ENCODE measurements at places on chromosomes 2 and 18.

- no peak for DNase-seq
Observed at GRCh38 chr2:236731767-236732580, 162.3 kb downstream of the ACKR3 start.

DNA sequence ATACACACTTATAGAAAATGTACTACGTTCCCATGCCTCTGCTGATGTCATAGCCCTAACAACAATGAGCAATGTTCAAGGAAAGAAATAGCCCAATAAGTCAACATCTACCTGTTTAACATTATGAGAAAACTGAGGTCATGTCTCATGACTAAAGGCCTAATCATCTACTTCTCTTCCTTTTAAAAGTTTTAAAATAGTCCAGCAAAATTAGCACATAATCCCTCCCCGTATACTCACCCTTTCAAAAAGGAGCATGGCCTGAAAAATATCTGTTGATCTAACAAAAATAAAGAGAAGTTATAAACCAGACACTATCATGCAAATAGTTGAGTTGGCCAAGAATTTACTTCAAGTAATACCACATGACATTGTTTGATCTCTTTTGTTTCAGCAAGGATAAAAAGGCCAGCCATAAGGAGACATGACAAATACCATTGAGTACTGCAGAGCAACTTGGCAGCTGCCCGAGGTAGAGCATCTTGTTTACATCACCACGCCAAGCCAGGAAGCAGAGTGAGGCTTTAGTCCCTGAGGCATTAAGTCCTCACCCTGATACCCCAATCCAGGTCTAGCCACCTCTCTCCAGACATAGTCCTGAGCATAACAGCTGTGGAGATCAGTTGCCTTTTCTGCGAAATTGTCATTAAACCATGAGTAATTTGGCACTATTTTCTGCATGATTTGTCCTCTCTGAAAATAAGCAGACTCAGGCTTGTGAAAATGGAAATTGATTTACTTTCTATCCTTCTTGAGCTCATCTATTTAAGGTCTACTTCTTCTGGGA lies 137.4 kb upstream of the ETAA1 start:
- no peak for DNase-seq

GRCh38 chr2:60353863-60354262 lies 199.6 kb downstream of the BCL11A start:
- no peak for DNase-seq

GRCh38 chr2:213004197-213004821 lies 147.1 kb downstream of the IKZF2 start:
- no peak for DNase-seq

DNA sequence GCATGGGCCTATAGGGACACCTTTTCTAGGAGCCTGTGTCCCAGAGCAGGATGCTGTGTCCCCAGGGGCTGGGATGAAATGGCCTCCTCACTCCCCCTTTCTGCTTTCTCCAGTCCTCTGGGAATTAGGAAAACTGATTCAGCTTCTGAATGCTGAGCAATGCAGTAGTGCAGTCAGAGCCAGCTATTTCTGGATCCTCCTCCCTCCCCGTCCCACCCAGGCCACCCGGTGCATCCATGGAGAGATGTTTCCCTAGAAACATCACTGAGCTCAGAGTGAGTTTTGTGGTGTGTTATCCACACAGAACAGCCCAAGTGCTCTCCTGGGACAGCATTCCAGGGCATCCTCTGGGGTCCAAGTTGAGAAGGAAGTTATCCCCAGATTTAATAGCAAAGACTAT lies 125.5 kb downstream of the LOXHD1 start:
- DNase-seq, result no peak

DNA sequence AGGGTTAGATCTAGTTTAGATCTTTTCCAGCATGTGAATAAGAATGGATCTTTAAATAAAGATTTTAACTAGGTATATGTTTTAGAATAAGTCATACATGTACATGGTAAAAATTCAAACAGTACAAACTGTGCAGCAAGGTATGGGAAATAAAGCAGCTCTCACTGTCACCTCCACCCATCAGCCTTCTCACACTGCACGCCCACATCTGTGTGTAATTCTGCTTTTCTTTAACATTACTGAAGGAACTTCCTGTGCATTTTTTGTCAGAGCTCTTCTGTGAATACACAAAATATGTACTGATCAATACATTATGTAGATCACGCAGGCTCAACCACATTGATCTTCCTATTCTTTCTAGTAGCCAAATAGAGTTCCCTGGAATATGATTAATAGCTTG lies 3.4 kb downstream of the CASP8 start:
- DNase-seq, result no peak

GRCh38 chr2:167462379-167462778 lies 574.1 kb downstream of the XIRP2 start:
- no peak for DNase-seq

- no peak for DNase-seq
Observed at GRCh38 chr2:6814312-6814711, 51.4 kb downstream of the CMPK2 start.

DNA sequence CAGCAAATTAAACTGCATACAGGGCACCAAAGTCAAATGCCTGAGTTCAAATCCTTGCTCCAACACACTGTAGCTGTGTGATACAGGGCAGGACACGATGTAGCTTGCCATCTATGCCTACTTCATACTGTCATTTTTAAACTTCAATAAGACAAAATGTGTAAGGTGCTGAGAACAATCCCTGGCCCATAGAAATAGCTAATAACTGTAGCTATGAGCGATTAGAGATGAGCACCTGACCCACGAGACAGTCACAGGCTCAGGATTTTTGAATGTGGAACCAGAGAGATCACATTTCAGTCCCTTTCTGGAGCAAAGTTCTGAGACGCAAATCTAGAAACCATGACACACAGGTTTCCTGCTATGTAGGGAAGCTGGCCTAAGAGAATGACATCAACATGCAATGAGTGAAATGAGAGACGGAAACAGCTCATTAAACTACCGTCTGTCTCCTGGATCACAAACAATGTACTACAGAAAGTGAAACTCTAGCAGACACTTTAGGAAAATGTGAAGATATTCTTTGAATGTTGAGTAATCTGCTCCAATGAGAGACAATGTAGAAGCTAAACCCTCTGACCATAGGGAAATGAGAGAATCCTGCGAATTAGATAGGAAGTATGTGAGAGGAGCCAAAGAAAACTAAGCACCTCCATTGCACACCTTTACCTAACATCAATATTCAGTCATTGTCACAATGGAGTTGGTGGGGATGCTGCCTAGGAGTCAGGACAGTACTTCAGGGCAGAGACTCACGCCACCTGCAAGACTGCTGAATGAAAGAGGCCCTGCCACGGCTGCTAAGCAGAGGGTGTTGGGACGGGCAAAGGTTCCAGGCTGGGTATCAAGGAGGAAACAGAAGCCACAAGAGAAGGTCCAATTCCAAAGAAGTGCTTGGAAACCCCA lies 25.5 kb downstream of the B4GALT6 start:
- no peak for DNase-seq

DNA sequence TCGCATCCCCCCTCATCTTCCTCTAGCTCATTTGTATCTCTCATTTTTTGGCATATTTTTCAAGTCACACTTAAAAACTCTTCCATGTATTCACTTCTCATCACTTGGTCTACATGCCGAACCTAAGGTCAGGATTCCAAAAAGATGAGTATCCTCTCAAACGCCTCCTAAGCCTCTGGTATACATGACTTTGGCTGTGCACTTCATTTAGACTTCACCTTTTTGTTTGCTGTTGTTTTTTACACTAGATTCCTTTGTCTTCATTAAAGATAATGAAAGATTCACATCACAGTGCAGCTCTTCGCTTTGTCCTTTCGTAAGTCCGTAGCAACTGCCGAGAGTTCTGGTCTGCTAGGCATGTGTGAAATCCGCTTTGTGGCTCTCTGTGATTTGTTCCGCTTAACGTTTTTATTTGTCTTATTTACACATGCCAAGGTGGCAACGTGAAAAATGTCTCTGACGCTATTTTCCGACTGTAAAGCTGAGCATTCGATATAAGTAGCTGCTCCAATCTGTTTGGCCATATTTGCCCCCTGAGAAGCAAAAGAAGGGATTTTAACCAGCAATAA lies 17.7 kb downstream of the RND3 start:
- DNase-seq, result no peak

DNA sequence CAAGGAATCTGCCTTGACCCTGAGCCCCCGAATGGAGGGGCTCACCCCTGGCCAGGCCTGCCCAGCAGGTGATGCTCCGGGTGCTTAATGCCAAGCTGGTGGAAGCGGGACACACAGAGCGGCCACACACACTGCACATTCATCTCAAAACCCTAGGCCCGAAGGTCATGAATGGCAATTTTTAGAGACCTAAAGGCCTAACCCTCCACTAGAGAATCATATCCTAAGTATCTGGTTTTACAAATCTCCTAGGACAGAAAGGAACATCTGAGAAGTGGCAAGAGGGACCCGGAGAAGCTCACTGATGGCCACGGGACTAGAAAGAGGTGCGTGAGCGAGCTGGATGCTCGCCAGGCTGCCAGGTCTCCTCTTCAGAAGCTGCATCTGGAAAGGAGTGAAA lies 38.3 kb downstream of the ST3GAL5 start:
- DNase-seq, result no peak

- DNase-seq, result no peak
Observed at GRCh38 chr18:57921708-57922107, 118.6 kb upstream of the ATP8B1 start.

DNA sequence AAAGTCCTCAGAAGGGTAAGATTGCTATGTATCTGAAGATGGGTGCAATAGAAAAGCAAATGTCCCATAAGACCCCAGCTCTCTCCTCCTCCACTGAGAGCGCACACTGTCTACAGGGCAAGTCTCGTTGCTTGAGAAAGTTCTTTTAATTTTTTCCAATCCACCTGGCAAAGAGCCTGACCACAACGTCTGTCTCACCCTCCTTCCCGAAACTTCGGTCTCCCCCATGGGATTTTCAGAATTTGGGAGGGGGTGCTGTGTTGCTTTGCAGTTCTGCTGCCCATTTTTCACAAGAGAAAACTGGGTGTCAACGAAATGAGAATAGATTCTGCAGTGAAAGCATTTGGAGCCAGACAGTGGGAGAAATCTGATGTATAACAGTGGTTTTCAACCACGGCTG lies 40.4 kb downstream of the SERTAD2 start:
- no peak for DNase-seq

GRCh38 chr2:235191978-235192377 lies 240.2 kb downstream of the SH3BP4 start:
- DNase-seq, result no peak

DNA sequence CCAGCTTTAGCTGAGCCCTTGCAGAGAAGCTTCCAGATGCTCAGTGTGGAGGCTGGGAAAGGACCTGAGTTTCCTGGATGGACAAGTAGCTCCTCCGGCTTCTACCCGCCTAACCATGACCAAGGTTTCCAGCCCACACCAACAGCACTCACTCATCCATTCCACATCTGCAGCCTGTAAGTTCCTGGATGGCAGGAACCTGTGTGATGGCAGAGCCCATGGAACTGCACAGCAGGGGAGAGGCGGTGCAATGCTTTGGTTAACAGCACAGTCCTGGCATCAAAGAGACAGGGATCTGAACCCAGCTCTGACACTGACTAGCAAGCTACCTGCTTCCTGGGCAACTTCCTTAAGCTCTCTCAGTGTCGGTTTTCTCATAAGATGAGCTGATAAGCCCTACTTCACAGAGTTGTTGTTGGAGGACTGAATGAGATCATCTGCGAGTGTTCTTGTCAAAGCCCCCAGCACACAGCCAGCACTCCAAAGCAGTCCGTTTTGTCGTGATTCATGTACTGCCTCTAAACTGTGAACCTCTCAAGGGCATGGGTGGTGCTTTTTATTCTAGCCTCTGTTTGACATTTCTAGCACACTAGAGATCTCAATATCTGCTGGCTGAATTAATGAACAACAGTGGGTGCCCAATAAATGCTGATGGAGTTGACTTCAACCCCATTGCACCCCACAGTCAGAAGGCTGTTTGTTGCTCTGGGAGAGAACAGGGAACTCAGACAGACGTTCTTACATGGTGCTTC lies 41.6 kb upstream of the OTOF start:
- no peak for DNase-seq

Measured in COLO829 (cell line).